Left renal cortex interstitium (tissue), 4 donors: ENCODE measurements at places on chromosomes 1 and 21. TPM values are rescaled to one million over a fixed set of nuclear protein-coding genes. Genes with fewer than 3 reads are reported as not detected.

GRCh38 chr1:66723985-66724384, 28.3 kb upstream of the DYNLT5 start:
- DNase-seq: no peak

DNA sequence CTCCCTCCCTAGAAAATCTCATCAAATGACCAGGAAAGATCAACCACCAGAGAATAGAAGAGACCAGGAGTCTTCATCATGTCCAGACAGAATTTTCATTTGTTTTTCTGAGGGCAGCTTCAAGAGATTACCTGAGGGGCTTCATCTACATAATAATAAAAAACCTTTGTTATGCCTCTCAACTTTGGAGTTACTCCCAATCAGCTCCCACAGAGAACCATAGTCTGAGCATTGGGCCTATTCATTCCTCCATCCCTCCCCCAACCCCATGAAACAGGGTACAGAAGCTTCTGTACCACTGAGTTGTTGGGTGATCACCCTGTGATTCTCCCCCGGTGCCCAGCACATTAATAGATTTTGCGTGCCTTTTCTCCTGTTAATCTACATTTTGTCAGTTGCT, 53.3 kb upstream of the PRRC2C start:
- DNase-seq: no peak

- DNase-seq: no peak
Measured at GRCh38 chr1:50977575-50978143, 7.6 kb downstream of the CDKN2C start.

- no peak for DNase-seq
Measured at GRCh38 chr1:238991765-238992495, 394.4 kb upstream of the CHRM3 start.

DNA sequence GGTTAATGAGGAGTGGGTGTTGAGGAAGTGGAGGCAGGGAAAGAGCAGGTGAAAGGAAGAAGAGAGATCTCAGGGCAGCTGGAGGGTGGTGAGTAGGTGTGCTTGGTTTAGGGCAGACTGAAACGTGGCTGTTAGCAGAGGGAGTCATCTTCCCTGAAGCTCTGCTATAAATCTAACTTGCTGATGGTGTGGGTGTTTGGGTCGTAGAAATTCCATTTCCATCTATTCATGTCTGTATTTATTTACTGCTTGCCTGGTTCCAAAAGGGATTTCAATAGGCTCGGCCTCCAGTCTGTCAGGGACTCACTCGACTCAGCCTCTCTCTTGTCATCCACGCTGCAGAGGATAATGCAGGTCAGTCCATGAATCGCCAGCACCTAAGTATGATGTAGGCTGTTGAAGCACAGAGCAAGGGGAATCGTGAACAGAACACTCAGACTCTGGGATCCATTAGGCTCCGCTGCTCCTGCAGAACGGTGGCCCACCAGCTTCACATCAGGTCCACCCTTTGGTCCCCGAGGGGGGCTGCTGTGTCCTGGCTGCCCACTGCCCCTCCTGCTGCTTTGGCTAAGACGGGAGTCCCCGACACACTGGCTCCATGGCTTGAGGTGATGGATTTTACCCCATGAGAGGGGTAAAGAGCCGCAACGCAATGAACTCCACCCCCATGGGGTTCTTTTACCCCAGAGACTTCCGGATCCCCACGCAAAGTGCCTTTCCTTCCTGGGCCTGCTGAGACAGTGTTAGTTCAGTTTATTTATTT, 156.2 kb downstream of the RHOU start:
- DNase-seq: no peak

Gene GPR89B
- polyA plus RNA-seq: 37.2 TPM

- DNase-seq: no peak
Measured at GRCh38 chr21:31869750-31870149, 3.1 kb upstream of the HUNK start.

DNA sequence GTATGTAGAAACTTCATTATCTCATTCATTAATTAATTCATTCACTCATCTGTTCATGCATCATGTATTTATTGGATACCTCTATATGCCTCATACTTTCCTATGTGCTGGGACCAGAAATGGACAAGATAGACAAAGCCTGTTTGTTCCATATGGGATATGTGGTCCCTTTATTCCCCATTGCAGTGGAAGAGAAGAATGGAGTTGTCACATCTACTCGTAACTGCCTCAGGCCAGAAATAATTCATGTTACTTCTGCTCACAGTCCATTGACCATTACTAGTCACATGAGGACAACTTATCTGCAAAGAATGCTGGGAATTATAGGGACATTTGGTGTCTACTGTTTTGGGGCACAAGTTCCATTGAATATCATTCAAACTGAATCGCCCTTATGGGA, 327.8 kb downstream of the MATN1 start:
- no peak for DNase-seq

DNA sequence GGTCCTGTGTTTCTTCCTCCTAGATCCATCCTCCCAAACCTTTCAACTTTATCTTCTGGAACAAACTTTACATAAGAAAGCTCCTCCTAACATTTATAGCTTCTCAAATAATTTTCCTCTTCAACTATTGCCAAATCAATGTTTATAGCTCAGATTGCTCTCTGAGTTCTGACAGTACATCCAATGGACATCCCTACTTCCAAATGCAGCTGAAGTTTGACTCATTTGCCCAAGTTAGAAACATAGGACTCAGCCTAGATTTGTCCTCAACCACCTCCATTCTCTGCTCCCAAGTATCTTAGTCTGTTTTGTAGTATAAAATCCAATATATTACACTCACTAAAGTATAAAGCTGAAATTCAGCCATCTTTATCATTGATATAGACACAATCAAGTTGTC, 62.6 kb downstream of the ALG14 start:
- no peak for DNase-seq

DNA sequence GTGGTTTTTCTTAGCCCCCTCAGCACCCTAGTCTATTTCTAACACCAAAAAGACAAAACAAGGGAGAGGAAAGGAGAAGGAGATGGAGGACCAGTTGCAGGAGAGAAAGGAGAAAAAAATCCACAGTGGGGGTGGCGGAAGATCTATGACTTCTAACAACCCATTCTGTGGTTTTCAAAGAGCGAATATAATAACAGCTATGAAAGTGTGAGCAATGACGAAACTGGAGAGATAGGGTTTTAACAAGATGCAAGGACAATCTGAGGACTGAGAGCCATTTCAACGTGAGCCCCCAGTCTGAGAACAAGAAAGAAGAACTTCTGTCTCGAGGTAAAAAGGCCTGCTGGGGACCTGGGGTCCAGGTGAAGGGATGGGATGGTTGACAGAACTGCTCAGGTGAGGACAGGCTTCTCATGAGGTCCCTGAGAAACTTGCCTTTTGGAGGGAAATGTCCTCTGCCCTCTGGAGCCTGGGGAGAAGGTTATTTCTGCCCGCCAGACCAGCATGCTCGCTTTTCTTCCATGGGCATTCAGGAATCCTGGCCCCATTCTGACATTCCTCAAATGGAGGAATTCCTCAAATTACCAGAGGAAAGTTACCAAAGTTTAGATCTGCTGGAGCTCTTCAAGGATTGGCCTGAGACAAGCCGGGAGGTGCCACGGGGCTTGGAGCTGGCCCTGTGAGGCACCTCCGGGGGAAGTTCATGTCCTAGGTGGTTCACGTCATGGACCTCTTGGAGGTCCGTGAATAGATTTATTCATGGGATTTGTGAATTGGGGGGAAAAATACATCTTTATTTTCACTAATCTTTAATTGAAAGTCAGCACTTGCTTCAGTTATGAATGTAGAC, at the start of gene CD160:
Gene CD160 (plus strand): TSS at position 270 of the 850 bp plus-strand sequence. CDS start 8,829 bp downstream, outside the sequence.
- DNase-seq: no peak

GRCh38 chr1:53693773-53694717, 44.9 kb downstream of the GLIS1 start:
- no peak for DNase-seq

Gene LYSMD1
- polyA plus RNA-seq: 15.6 TPM

DNA sequence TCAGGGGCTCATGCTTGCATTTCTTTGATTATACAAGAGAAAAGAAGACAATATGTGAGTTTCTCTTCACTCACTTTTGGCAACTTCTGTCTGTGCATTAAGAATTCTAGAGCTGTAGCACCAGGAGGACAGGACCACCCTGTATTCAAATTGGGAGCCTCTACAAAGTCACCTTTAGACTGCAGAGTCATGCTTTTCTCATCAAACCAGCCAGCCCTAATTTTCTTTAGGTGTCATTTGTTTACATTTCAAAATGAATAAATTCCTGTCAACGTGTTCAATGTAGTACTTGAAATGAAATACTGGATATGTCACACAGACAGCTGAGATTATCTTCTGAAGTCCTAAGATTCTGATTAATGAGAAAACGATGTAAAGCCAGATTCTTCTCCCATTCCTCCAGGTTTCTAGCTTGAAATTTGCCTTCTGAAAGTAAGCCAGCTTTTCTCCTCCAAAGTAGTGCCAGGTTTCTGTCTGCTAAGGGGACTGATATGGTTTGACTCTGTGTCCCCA, 177.2 kb downstream of the GRIK1 start:
- DNase-seq: no peak
